Pons (tissue), 1 donor: ENCODE measurements at places on chromosomes 12 and 14.
A peak's percentile ranks its signal among the peaks of the same experiment; 100 is the strongest.

- DNase-seq = no peak
Measured at GRCh38 chr12:68185598-68185997, 26.1 kb upstream of the IFNG start.

GRCh38 chr12:89935850-89936249 is 227.2 kb upstream of the ATP2B1 start:
- no peak for DNase-seq

DNA sequence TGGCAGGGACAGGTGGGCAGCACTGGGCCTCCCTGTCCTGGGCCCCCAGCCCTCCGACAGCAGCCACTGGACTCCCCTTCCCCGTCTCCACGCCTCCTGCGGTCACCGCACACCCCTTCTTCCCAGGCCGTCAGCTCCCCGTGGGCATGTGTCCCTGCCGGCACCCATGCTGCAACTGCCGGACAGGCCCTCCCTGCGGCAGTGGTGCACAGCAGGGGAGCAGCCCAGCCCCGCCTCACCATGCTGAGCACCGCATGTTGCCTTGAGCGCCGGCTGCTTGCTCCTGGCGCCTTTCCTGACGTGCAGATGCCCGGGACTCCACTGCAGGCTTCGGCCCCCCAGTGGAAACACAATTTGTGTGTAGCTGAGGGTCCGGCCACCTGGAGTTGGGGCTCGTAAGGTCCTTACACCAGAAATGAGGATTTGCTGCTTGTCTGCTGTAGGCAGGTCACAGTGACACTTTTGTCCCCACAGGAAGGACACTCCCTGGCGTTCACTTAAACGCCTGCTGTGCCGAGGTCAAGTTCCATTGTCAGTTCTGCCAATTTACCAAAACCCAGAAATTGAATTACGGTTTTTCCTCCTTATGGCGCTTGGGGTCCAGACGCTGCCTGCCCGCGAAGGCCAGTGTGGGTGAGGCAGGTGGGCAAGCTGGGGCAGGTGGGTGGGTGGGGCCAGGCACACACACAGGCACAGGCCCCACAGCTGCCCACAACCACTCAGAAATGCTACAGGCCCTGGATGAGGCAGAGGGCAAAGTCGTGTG is 28.2 kb upstream of the MMP17 start:
- no peak for DNase-seq

DNA sequence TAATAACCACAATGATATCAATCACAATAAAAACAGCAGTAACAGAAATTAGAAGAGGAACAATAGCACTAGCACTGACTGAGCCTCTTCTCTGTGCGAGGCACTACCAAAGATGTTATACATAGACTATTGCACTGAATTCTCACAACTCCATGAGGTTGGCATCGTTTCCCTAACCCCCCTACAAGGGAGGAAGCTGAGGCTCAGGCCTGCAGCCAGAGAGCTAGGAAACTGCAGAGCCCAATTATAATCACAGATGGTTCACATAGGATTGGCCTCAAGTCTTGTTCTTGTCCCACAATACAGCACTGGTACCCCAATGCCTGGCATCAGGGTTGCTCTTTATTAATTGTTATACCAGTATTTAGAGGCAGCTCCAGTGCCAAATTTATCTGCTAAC is 278.0 kb downstream of the CEP128 start:
- DNase-seq = peak; percentile 10

DNA sequence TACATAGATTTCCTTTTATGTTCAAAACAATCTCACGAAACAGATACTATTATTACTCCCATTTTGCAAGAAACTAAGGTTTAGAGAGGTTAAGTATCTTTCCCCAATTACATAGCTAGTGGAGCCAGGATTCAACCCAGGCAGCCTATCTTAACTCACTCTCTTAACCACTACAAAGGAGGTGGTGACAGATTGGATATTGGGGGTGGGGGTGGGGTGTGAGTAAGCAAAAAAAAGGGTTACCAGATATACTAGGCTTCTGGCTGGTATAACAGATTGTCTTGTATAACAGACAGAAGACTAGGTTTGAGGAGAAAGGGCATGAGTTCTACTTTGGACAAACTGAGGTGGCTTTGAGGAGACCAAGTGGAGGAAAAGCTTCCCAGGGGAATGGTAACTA is 2.1 kb downstream of the GMFB start:
- DNase-seq = no peak

- DNase-seq = no peak
Measured at GRCh38 chr14:36443374-36443773, 76.7 kb downstream of the NKX2-1 start.

DNA sequence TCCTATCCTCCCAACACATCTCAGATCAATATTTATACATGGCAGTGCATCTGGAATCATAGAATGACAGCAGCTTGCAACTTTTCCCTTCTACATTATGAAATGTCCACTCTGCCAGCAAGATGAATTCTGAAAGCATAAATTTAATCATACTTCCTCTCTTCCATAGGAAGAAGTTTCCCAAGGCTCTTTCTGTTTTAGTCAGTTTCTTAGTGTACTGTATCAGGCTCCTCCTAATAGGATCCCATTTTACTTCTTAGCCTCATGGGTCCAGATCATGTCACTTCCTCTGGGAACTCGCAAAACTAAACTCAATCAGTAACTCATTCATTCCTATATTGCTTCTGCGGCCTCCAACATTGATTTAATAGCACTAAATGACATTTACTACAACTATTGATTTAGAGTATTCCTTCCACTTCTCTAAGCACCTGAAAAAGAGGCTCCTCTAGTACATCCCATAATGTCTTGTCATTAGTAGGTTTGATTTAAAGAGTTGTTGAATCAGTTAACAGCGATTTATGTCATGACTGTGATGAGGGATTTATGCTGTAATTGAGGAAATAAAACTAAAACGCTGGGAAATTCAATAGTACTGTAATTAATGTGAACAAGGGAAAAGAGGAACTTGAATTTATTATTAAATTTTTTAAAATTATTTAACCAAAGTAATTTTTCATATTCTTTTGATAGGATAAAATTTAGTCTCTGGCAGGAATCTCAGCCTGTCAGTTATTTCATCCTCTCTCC is 4.0 kb downstream of the CLEC1A start:
- peak; percentile 43 for DNase-seq

DNA sequence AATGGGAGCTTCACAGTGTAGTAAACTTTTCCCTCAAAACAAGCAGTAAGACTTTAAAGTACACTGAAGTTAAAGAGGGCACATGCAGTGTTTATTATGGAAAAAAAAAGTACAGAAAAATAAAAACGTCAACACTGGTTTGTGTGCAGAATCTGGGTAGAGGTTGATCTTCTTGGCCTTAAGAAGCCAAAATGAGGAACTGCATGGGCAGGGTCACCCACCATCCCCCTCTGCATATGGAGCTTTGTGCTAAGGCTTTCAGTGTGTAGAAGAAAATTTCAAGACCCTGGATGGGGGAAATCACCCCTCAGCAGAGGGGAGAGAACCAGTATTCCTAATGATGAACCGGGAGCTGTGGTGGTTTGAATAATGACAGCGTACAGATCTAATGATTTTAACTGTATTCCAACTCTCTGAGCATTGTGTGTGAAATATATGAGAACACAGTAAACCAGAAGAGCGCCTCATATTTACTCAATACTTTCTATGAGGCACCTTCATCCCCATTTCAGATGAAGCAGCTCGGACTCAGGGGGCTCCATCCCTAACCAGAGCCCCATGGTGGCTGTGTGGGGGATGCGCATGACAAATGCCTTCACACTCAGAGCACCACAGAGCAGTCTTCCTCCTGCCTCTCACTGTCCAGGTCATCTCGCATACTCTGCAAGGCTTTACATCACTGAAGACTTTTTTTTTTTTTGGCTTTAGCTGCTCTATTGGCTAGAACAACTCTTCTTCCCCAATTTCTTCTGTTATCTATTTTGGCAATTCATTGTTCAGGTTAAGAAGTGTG is 33.4 kb downstream of the ACADS start:
- DNase-seq = no peak

DNA sequence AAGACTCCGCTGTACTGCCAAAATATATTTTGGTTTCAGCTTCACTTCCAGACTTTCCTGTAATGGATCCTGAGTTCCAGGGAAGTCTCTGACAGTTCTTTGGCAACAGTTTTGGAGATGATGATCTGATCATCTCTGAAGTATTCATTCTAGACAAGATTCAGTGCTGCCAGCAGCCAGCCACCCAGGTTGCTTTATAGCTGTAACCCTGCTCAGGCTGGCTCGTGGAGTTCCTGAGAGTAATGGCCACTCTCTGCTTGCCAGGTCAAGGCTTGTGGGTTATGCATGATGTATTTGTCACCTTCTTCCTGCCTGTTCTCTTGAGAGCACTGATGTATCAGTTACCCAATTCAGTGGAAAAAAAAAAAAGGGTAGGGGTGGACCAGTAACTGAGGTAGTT is 124.3 kb downstream of the PPHLN1 start:
- DNase-seq = no peak

- no peak for DNase-seq
Measured at GRCh38 chr12:1283316-1283715, 292.3 kb downstream of the ERC1 start.

DNA sequence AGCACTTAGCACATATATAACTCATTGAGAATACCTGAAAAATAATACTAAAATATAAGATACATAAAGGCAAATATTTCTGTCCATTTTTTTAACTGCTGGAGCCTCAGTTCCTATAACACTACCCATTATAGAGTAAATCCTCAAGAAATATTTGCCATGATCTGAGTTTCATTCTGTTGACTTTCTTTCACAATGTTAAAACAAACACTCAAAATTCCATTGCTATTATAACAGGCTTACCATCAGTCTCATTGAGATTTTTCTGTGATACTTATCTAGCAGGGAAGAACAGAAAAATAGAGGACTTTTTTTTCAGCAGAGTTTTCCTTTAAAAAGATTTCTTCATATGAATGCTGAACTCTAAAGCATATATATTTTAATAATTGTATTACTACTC is 24.5 kb downstream of the LMO3 start:
- DNase-seq = no peak
